Activated gamma-delta T cell treated with anti-CD3 and anti-CD28 coated beads, Interleukin-2, amount 50 U/mL, for 16 hours (primary cell): ENCODE measurements at places on chromosomes 2 and 18.
A peak's percentile ranks its signal among the peaks of the same experiment; 100 is the strongest.

DNA sequence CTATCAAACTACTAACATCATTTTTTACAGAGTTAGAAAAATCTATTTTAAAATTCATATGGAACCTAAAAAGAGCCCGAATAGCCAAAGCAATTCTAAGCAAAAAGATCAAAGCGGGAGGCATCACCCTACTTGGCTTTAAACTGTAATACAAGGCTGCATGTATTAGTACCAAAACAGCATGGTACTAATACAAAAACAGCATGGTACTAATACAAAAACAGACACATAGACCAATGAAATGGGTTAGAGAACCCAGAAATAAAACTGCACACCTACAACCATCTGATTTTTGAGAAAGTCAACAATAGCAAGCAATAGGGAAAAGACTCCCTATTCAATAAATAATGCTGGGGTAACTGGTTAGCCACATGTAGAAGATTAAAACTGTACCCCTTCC is 640.7 kb downstream of the IRS1 start:
- no peak for DNase-seq

DNA sequence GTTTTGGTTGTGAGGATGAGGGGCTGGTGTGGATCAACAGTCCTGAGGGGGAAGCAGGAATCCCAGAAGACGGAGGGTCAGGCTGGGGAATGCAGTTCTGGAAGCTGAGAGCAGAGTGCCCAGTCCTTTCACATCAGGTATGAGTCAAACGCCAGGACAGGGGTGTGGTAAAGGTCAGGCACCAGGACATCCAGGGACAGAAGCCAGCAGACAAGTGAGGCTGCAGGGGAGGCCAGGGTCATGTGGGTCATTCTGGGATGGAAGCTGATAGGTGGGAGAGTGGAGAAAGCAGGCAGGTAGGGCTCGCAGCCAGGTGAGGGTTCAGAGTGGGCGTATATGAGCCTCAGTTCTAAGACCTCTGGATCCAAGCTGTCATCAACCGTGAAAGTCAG is 12.8 kb upstream of the GNLY start:
- DNase-seq: no peak

DNA sequence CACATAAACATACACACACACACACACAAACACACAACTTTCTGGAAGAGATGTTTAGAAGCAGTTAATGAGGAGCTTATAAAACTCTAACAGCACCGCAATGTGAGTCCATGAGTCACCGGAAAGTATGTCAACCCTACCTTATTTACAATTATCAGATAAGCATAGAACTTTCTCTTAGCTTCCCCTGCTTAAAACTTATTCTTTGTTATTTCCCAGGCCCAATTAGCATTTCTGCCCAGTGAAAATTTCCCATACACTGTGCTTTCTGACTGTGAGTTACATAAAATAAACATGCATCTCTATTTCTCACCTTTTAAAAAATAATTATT is 737.6 kb downstream of the LRP1B start:
- no peak for DNase-seq

DNA sequence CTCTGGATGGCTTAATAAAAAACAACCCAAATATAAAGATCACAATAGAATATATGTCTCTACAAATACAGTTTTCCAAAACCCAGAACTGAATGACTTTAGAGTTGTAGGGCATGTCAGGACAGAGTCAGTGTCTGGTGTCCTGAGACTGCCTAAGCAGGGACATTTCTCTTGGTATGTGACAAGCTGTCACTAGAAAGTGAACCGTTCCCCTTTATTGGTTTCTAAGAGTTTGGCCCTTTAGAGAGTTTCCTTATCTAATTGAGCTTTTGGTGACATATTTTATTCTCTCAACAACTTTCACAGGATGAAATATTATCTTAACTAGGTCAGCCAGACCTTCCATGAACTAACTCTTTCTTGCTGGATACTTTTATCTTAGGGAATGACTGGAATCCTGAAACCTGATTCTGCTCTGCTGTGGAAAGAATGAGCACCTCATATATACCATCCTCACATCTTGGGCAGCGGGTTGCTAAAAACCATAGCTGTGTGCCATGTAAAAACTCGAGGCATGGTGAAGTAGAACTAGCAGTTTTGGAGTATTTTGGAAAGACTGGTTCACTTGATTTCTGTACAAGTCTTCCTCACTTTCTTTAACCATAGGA is 54.8 kb downstream of the CAVIN2 start:
- DNase-seq: no peak

GRCh38 chr2:219207884-219208740 is 1.5 kb downstream of the ZFAND2B start:
- DNase-seq: no peak

DNA sequence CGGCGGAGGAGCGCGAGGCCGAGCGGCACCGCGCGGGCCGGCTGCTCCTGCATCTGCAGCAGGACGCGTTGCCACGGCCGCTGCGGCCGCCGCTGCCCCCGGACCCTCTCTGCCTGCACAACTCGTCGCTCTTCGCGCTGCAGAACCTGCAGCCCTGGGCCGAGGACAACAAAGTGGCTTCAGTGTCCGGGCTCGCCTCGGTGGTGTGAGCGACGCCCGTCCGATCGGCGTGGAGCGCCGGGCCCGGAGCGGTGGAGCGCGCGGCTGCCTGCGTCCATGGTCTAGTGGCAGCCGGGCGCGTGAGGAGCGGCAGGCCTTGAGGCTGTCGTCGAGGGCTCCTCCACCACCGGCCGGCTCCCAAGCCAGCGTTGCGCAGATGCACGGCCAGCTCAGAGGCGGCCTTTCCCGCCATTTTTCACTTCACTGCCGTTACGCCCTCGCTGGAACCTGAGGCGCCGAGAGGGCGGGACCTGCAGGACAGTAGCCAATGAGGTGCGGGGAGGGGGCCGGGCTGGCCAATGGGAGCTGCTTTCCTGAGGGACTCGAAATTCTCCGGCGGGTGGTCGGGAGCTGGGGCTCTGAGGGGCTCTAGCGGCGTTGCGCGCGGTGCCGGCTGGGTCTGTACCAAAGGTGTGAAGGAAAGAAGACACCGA is 1.9 kb downstream of the TLX2 start:
- DNase-seq: peak; percentile 60
